ENCODE measurements at places on chromosomes 1 and 21.
A peak's percentile ranks its signal among the peaks of the same experiment; 100 is the strongest.

GRCh38 chr1:198597690-198598430 is 41.0 kb upstream of the PTPRC start:
- no peak for DNase-seq

DNA sequence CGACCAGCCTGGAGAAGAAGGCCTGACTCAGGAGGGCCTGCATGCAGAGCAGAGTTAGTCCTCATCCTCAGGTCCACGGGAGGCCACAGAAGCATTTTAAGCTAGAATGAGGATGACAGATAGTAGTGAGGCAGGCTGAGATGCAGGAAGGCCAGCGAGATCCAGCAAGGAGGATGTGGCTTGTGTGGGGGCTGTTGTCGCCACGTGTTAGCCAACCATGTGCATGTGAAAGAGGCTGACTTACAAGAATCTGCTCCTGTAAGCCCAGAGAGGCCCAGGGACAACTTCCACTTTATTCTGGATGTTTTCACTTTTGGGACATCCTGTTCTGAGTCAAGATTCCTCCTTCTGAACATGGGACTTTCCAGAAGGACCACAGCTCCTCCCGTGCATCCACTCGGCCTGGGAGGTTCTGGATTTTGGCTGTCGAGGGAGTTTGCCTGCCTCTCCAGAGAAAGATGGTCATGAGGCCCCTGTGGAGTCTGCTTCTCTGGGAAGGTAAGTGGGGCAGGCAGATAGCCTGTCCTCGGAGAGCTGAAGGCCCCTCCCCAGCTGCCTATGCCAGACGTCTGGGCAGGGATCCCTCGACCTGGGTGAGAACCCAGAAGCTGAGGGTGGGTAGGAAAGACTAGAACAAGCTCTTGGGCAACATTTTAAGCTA is at the start of gene SLAMF8:
Gene SLAMF8, plus strand, starts transcription at position 433 of the 661 bp plus-strand sequence. Its CDS starts 26 bp downstream, at position 459.
- DNase-seq = peak; percentile 26

- no peak for DNase-seq
Measured at GRCh38 chr1:204564835-204565234, 48.6 kb downstream of the MDM4 start.

DNA sequence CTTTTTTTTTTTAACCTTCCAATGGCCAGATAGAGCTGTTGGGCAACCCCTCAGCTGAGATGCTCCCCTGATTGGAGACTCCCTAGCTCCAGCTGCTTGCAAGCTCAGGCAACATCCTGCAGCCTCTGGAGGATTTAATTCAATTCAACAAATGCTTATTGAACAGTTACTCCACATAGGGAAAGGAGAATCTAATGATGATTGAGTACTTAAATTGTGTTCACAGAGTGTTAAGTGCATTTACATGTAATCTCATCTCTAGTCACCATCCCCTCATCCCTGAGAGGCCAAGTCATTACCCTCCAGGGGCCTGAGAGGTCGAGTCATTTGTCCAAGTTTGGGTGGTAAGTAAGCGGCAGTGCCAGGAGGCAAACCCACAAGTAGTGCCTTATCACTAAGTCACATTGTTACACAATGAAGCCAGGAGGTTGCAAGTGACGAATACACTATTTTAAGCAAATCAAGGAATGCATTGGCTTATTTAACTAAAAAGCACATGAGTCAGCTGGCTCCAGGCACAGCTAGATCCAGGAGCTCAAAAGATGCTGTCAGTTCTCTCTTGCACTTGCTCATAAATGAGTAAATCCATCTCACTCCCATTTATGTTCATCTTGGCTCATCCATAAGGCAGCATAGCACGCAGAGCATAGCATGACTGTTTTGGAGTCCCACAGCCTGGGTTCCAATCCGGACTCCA is 64.3 kb downstream of the OPTC start:
- no peak for DNase-seq

DNA sequence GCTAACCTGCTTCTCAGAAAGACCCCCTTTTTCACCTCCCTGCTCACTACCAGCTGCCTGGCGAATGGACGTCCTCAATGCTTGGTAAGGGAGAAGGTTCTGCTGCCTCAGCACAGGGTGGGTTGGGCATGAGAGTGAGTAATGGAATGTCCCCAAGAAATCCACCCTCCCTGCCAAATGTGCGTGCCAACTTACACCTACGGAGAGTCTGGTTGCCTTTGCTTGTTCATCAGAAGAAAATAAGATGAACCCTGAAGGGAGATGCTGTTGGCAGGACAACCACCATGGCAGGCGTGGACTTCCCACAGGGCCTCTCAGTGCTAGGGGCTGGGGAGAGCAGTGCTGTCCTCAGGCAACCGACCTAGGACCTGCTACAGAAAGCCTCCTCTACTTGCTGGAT is 106.0 kb downstream of the XCL2 start:
- DNase-seq = no peak

- DNase-seq = no peak
Measured at GRCh38 chr1:27517301-27517700, 27.3 kb upstream of the WASF2 start.

- DNase-seq = no peak
Measured at GRCh38 chr1:232192781-232193450, 437.0 kb downstream of the SIPA1L2 start.

GRCh38 chr21:42461881-42462877 is 33.8 kb downstream of the RSPH1 start:
- no peak for DNase-seq

- no peak for DNase-seq
Measured at GRCh38 chr1:177923441-177923840, 46.4 kb downstream of the SEC16B start.

DNA sequence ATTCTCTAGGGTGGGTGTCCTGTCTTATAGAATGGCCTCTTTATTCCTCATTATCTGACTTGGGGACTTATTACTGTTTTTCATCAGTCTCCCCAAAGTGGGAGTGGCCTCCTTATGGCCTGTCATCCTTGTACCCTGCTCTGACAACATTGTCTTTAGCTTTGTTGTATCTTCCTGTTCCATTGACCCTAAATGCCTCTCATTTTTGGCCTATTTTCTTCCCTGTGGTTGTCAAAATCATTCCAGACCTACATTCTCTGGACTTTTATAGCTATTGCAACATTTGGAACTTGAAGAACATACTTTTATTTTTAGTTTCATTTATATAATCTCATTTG is 9.7 kb downstream of the SFT2D2 start:
- no peak for DNase-seq

GRCh38 chr1:57157818-57158603 is 192.2 kb upstream of the C8B start:
- no peak for DNase-seq

DNA sequence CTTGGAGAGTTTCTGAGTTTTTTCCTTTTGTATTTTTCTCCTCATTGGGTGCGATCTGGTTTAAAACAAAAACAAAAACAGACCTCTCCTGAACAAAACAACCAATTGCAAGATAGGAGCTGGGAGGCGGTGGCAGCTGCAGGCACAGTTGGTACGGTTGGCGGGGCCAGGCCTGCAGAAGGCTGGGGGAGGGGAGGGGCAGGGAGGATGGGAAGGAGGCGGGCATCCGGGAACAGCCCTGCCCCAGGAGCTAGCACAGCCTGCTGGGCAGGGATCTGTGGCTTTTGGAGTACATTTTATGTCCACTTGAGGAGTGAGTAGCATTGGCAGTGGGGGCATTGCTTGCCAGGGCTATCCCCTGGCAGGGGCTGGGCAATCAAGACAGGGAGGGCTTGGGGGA is 5.2 kb downstream of the CAPN9 start:
- no peak for DNase-seq

- no peak for DNase-seq
Measured at GRCh38 chr1:42733415-42734200, 6.4 kb downstream of the CLDN19 start.

- DNase-seq = no peak
Measured at GRCh38 chr1:45410850-45411509, 70.7 kb upstream of the MUTYH start.

- no peak for DNase-seq
Measured at GRCh38 chr1:177305040-177306018, 134.6 kb downstream of the BRINP2 start.

- peak; percentile 40 for DNase-seq
Measured at GRCh38 chr1:224497714-224498573, 63.3 kb upstream of the WDR26 start.

DNA sequence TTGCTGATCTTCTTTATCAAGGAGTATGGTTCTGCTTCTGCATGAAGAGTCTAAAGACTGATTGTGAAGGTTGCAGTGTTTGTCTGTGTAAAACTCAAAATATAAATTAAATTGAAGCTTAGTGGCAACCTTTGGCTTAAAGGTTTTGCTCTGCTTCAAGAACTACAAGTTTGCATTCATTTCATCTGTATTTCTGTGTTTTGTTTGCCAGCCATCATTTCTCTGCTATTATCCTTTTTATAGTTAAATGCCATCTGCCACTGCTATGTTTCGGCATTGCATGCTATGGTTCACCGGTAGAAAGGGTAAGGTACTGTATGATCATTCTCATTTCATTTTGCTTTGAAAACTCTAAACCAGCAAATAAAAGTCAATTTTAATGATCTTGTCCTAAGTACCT is 52.9 kb downstream of the OSBPL9 start:
- no peak for DNase-seq

DNA sequence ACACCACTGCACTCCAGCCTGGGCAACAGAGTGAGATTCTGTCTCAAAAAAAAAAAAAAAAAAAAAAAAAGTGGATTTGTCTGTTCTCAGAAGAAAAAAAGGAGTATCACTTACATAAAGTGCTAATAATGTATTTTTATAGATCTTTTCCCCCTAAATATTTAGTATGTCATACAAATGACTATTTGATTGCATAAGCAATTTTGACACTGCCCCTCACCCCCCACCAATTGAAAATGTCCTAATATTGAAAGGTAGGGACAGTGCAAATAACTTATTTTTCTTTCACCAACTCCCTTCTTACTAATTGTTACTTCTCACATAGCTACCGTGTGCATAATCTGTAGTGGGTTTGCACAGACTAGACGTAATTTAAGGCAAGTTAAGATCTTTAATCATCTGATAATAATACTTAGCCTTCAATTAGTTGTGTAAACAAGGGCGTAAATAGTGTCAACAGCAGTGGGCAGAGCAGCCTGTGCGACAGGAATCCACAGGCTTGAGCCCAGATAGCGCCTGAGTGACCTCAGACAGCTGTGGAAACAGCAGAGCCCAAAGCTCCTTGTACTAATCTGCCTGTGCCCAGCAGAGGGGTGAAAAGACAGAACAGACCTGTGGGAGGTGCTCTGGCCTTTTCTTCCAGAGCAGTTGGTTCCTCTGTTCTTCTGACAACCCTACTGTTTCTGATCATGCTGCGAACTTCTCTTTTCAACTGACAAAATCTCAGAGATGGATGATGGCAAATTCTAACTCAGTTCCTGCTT is 4.5 kb upstream of the IER5 start:
- DNase-seq = peak; percentile 46

- DNase-seq = no peak
Measured at GRCh38 chr1:208101661-208102431, 142.3 kb downstream of the PLXNA2 start.

- DNase-seq = no peak
Measured at GRCh38 chr1:18973446-18973955, 17.0 kb upstream of the IFFO2 start.

- no peak for DNase-seq
Measured at GRCh38 chr1:169234780-169235179, 128.3 kb downstream of the ATP1B1 start.

GRCh38 chr1:151047925-151048644 is 534 bp downstream of the C1orf56 start:
- DNase-seq = no peak

GRCh38 chr21:28805885-28806284 is 186.8 kb downstream of the LTN1 start:
- DNase-seq = no peak

DNA sequence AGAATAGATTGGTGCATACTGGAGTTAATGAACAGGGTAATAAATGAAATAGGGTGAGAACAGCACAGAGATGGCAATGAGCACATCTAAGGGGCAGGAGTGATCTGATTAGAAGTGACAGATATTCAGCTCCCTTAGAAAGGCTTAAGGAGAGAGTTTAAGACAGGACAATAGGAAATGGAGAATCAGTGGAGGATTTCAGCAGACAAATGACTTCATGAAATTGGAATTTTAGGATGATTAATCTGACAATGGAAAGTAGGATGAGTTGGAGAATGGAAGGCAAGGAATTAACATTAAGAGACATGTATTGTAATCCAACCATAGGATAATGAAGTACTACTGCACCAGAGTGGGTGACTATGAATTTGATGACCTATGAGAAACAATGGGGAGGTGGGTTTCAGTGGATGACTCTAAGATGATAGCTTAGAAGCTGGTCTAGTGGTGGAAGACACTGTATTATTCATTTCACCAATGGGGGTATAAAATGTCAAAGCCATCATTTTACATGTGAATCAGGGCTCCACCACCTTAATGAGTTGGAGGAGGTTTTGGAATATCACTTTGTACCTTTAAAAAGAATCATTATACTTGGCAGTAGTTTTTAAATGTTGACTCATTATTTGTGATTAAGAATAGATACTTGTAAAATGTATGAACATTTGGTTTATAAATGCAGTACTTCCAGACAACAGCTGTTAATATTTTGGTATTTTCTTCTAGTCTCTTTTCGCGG is 139.1 kb downstream of the PLA2G4A start:
- DNase-seq = no peak

- DNase-seq = no peak
Measured at GRCh38 chr1:221704306-221704705, 37.6 kb downstream of the DUSP10 start.

GRCh38 chr21:14569026-14569621 is 23.0 kb upstream of the SAMSN1 start:
- no peak for DNase-seq

DNA sequence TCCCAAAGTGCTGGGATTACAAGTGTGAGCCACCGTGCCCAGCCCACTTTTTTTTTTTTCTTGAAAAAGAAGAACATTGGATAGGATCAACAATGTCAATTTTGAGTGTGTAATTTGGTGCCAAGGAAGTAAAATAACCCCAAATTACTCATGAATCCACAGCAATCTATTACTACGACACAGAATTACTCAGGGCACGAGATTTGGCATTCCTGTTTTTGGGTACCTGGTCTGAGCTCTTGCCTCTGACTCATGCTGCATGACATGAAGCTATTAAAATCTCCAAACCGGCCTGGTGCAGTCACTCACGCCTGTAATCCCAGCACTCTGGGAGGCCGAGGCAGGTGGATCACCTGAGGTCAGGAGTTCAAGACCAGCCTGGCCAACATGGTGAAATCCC is 10.4 kb downstream of the RNF19B start:
- no peak for DNase-seq

DNA sequence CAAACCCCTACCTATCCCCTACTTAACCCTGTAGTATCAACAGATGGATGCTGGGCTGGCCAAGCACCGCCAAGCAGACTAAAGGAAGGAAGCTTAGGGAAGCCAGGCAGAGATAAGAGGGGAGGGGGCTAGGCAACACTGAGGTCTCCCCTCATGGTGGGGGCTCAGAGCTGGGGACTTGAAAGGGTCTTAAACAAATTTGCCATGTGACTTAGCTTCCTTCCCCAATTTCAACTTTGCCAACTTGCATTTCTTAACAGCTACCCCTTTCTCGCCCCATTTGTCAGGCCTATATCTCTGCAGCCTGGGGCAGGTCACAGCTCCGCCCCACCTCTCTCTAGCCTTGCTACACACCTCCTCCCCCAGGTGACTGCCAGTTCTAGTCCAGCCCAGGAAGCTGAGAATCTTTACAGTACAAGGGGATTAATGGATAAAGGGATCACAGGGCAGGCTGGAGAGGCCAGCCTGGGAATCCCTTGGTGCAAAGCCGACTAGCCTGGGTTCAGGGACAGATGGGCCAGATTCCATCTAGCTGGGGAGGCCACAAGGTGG is 3.4 kb downstream of the KIF21B start:
- peak; percentile 32 for DNase-seq

Data from activated effector memory CD4-positive, alpha-beta T cell treated with Interleukin-2 at 50 U/mL for 16 hours (primary cell).